ELF-1 (cell line): ENCODE measurements at places on chromosomes 4 and X.

DNA sequence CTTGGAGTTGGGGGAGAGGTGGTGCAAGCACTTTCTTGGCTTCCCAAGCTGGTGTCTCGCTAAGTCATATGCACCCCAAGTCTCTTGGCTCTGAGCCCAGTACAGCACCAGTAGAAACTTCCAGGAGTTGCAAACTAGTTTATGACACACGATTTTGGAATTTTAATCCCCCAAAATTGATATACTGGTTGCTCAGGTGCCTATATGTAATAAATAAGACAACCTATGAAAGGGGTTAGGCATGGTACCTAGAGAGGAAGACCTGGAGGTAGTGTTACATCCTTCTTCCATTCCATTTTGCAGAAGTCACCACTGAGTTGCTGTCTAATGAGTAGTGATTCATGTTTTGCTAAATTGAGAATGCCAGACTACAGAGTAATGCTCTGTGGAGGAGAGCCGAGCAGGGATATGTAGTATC lies 4.3 kb upstream of the SLC4A4 start:
- DNase-seq: no peak

- peak; percentile 71 for DNase-seq
These were observed 174.2 kb upstream of the JADE1 start for GRCh38 chr4:128635141-128635954.

DNA sequence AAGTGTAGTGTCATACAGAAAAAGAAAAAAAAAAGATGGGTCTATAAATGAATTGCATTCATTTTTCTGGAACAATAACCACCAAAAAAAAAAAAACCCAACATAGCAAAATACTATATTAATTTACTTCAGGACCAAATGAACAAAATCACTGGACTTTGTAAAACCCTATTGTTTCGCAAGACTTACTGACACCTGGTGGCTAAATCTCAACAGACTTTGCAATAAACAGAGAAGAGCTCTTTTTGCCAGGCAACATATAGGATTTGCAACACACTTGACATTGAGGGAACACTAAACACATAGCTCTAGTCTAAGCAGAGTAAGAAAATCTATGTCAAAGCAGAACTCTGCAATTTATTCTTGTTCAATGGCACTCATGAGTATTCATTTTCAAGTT lies 990.2 kb downstream of the STPG2 start:
- DNase-seq: no peak

- DNase-seq: no peak
These were observed 217.8 kb upstream of the HCCS start for GRCh38 chrX:10893366-10893765.

DNA sequence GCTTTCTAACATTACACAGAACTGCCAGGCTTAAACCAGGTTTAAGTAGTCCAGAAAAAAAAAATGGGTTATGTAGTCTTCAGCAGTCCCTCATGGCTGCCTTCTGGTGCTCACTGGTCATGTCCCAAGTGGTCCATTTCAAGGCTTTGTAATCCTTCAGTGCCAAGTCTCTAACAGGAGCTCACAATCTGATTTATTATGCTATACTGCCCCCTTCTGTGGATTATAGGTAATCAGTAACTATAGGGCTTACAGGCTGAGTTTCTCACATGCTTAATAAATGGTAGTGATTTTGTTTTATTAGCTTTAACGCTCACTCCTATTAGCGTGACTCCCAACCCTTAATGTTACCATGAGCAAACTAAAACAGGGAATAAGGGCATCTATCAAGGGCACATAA lies 92.5 kb upstream of the EDA2R start:
- DNase-seq: peak; percentile 10

GRCh38 chr4:104967034-104967401 lies 179.7 kb upstream of the TET2 start:
- DNase-seq: peak; percentile 27

- DNase-seq: no peak
These were observed 34.8 kb downstream of the ZNF185 start for GRCh38 chrX:152932598-152933175.

GRCh38 chr4:102826890-102827673 lies at the start of gene UBE2D3:
UBE2D3 (minus strand) TSS chr4:102827551; CDS start chr4:102826508, 1,043 bp downstream.
- peak; percentile 95 for DNase-seq

DNA sequence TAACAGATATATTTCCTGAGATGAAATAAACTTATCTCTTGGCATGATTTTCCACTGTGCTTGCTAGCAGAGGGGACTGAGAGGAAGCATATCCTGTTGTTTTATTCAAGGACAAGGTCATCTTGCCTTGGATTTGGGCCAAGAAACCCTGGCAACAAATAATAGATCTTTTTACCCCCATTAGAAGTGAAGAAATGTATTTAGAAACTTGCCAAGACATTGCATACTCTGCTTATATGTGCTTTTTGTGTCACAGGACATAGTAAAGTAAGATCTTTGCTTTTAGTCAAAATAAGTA lies 170.2 kb downstream of the RAPGEF2 start:
- DNase-seq: no peak

DNA sequence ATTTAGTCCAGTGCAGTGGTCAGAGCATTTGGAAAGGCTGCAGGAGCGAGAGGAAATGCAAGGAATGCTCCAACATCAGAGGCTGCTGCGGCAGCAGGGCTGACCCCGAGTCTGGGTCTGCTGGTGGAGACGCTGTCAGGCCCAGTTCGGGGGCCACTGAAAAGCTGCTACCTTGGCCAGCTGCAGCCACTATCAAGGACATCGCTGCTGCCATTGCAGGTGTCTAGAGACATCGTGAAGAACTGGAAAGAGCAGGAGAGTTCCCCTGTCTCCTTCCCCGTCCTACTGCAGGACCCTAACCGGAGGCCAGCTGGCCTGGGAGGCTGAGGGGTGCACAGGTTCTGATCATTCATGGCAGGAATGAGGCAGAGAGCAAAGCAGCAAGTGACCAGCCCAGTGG lies 29.5 kb upstream of the GPR78 start:
- DNase-seq: no peak

DNA sequence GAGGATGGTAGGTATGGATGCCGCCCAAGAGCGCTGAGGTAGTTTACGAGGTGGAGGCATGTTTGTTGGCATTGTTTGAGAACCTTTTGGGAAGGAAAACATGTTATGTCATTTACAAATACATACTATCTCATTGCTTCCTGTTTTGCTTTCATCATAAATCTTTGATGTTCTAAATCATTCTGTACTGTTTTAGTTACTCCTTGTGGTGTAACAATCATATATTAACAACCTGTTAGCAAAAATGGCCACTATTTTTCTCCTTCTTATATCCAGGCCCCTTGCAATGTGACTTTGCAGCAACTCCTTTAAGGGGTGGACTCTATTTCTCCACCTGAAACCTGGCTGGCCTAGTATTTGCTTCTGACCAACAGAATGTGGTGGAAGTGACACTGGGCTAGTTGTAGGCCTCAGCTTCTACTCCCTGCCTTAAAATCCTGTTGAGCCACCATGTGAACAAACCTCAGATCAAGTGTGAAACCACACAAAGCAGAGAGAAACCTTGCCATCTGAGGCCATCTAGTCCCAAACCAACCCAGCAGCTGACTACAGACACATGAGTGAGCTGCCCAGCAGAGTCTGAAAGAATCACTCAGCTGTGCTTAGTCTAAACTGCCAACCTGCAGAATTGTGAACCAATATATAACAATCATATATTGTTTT lies 15.8 kb upstream of the CXorf38 start:
- no peak for DNase-seq

DNA sequence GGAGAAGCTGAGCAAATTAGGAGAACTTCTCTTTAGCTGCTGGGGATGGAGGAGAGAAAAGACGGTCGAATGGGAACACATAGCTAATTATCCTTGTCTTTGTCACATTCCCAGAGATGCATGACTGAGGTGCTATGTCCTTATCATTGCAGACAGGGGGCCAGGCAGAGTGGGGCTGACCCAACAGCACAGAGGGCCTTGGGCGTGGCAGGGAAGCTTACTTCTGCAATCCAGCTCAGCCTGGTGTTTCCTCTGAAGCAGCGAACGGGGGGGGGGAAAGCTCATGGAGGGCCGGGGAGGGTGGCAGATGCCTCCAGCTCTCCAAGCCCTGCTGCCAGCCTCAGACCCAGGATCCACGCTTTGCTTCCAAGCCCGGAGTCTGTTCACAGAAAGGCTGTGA lies 50.8 kb upstream of the HOPX start:
- peak; percentile 47 for DNase-seq

GRCh38 chr4:184094532-184095159 lies 123.0 kb downstream of the ENPP6 start:
- DNase-seq: peak; percentile 23

DNA sequence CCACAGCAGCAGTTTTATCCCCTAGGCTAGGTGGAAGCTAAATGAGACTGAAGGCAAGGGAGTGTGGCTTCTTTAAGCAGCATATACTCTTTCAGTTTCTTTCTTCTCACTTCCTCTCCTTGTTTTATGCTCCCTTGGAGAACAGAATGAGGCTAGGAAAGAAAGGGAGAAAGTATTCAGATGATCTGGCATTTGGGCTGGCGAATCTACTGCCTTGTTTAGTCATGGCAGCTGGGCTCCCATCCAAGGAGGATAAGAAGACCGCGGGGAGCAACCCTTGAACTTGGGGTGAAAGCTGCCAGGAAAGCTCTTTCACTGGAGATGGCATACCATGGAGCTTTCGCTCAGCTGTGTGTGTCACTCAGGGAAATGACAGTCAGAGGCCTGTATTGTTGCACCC lies 72.1 kb downstream of the ARHGEF38 start:
- no peak for DNase-seq

GRCh38 chr4:3462321-3462789 lies 751 bp upstream of the DOK7 start:
- DNase-seq: no peak

DNA sequence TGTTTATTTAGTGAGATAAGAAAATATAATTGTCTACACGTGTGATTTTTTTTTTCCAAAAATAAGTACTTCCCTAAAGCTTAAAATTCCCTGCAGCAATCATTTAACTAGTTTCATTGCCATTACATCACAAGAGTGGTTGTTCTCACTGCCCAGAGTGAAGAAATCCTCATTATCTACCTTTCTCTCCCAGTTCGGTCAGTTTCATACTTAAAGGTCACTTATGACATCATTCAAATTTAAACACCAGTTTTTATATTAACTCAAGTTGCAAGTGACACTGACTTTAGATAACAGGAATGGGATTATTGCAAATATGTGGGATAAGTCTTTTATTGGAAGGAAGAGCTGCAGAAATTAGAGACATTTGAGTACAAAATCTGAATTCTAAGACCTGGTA lies 1699.8 kb upstream of the IGFBP7 start:
- DNase-seq: no peak

DNA sequence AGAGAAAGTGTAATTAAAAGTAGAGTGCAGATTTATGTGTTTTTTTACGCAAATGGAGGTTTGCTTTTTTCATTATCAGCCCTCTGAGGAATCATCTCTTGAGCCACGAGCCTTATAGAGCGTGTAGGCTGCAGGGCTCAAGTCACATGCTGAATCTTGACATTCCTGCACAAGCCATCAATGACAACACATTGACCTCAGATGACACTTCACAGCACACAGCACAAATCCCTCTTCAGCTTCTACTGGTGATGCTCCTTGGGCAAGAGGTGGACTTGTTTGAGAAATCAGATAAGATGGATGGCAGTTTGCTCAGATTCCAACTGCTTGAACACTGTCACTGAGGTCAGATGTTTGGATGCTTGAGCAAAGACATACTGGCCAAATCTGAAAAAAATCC lies 250.6 kb downstream of the SNCA start:
- DNase-seq: peak; percentile 9

- DNase-seq: peak; percentile 36
These were observed 4.0 kb downstream of the NUDT10 start for GRCh38 chrX:51336584-51336983.

GRCh38 chr4:9758641-9759317 lies 22.7 kb upstream of the DRD5 start:
- no peak for DNase-seq

- DNase-seq: no peak
These were observed 62.2 kb upstream of the GPR78 start for GRCh38 chr4:8517946-8518345.

DNA sequence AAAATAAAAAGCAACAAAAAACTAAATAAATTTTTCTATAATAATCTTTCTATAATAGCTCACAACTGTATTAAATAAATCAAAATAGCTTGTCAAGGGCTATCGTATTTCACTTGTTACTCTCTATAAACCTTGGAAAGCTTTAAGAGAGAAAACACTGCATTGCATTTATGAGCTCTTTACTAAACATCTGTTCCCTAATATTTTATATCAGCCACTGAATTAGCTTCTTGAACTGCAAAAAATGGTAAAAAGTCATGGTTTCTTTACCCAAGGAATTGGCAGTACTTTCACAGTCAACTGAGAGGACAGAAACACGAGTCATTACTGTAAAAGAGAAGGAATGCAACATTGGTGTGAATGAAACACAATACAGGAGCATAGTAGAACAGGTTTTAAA lies 671.2 kb downstream of the PCDH18 start:
- no peak for DNase-seq

DNA sequence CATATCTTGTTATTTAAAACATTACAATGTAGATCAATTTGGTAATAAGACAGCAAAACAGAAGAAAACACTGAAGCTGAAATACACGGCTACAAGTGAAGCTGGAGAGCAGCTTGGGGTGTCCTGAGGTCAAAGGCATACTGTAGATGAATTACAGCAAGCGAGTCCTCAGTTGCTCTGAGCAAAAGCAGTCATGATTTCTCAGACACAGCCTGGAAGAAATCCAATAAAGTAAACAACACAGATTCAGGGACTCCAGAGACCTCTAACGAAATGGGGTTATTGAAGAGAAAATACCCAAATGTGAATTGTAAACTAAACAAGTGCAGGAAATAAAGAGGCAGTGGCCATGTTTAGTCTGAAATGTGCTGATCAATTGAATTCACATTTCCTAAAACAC lies 324.4 kb downstream of the CAMK2D start:
- no peak for DNase-seq

DNA sequence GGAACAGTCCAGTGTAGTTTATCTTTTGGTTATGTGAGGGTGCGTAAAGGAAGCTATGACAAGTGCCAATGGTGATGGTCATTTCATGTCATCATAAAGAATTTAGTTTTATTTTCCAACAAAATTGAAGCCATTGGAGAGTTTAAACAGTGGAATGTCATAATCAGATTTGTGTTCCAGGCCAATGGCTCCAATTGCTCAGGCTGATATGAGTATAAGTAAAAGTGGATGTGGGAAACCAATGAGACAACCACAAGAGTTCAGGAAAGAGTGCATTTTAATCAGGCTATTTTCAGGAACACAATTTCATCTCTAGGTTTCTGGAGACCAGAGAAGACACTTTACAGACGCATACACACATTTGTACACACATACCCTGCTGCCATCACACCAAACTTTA lies 20.7 kb downstream of the SPANXC start:
- no peak for DNase-seq

DNA sequence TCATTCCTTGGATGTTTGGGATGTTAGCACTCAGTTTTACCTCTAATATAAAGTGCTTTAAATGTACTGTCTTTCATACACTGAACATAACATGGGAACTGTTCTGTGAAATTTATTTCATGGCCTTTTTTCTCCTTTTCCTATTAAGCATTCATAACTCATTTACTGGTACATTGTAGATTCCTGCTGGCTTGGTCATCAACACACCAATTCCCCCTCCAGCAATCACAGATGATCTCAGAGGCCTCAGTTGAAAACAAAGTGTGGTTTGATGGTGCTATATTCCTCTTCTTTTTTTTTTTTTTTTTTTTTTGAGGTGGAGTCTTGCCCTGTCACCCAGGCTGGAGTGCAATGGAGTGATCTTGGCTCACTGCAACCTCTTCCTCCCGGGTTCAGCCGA lies 61.9 kb upstream of the FAM47B start:
- DNase-seq: no peak
